ENCODE measurements at places on chromosomes 12 and 14.

DNA sequence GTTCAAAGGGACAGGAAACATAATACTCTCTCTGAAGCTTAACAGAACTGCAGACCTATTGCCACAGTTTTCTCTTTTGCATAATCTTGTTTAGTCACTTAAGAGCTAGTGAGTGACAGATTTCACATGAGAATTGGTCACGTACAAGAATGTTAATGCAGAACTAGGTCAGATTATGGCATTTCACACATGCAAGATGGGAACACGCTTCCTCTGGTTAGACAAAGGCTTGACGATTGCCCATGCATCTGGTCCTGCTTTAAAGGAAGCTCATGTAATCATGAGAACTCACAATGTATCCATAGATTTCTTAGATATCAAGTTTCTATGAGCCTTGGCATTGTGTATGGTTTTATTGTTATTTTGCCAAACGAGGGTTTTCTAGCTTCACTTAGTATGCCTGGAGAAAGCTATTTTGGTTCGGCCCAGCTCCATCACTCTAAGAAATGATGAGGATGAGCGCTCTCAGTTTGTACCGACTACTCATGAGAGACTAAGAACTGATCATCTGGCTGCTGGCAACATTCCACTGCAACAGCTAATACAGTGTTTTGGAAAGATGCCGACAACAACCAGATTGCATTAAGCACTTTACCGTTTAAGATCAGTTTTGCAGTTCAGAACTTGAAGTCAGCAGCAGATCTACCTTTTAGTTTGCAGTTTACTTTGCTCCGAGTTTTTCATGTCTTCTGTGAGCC is 380.0 kb downstream of the DIO2 start:
- no peak for DNase-seq

DNA sequence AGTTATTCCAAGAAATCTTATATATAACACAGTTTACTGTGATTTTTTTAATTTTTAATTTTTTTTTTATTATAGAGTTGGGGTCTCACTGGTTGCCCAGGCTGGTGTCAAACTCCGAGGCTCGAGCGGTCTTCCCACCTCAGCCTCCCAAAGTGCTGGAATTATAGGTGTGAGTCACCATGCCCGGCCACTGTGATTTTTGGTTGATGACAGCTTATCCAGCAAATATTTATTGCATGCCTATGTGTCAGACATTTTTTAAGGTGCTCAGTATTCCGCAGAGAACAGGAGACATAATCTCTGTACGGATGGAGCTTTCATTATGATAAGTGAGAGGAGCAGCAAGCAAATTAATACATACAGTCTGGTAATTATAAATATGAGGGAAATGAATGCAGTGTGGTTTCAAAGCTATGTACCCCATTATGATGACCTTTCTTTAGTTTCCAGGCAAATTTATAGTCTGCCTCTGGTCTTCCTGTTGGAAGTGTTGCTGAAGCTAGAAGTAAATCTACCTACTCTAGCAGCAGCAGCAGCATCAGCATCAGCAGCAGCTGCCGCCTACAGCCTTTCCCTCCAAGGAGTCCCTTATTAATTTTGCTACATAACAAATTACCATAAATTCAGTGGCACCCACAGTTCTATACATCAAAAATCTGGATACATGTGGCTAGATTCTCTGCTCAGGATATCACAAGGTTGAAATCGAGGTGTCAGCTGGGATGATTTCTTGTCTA is 32.3 kb downstream of the FRS2 start:
- DNase-seq: peak; percentile 80

DNA sequence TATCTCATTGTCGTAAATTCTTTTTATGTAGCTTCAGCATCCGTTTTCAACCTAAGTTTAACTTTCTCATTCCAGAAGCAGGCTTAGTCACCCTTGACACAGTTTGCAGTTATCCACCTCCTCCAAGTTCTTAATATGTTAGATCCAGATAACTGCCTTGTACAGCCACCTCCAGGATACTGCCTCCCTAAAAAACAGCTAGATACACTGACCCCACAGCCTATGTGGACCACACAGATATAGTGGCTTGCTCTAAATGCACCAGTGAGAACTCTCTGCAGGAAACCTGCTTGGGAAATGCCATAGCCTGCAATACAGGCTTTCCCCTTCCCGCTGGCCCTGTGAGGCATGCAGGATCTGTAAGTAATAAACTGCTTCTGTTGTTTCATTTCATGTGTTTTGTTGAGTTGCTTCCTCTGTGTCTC is 11.1 kb upstream of the RTL1 start:
- DNase-seq: peak; percentile 56

DNA sequence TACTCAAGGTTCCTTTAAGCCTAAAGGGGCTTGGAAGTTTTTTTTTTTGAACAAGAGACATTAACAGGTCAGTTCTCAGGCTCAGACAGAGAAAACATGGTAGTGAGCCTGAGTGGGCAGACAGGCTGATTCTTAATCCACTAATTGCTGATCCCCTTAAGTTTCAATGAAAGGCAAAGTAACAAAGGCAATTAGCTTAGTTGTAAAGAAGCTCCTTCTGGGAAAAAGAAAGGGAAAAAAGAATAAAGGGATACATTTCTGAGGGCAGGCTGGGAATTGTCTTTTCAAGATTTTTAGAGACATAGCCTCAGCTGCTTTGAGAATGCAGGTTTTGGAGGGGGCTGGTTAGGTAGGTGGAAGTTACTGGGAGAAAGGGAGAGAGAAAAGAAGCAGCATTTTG is 133.8 kb downstream of the CFAP54 start:
- DNase-seq: no peak

GRCh38 chr12:65123435-65124063 is 2.4 kb upstream of the WIF1 start:
- DNase-seq: peak; percentile 34

DNA sequence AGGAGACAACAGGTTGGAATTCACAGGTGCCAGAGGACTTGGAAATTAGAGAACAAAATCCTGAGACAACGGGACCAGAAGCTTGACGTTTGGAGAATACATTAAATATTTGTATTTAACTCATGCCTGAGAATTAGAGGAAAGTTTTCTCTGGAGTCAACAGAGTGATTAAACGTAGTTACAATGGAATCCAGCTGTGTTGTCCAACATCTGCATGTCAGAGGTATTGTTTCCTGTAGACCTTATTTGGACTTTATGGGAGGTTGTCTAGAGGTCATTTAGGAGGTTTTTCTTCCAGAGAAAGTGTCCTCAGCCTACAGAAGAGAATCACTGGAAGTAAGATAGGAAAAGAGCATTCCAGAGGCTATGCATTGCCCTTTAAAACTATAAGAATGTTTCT is 45.1 kb upstream of the RERGL start:
- DNase-seq: no peak

DNA sequence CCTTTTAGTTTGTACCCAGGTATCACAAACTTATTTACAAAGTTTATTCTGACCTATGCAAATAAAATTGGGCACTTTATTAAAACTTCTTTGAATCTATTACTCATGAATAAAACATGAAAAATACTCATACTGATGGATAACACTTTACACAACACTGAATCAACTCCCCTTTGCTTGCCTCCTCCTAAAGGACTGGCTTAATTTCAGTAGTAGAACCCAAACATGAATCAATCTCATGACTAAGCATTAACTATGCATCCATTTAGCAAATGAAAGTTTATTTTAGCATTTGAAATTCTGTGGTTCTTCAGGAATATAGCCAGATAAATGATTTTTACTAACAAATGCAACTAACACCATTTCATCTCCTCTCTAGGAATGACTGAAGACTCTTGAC is 32.4 kb downstream of the DENND5B start:
- DNase-seq: peak; percentile 60

- no peak for DNase-seq
These were observed 14.4 kb upstream of the CDK17 start for GRCh38 chr12:96414637-96415036.

Measured in M059J (cell line).